GM23248 (cell line): ENCODE measurements at places on chromosomes 3 and 15. TPM values are rescaled to one million over a fixed set of nuclear protein-coding genes. Genes with fewer than 3 reads are reported as not detected.

- DNase-seq: no peak
These were observed 17.1 kb downstream of the MAGEF1 start for GRCh38 chr3:184694716-184695115.

GRCh38 chr15:98177966-98178592 lies 217.6 kb downstream of the ARRDC4 start:
- DNase-seq: peak; percentile 82

The ACTRT3 gene
- total RNA-seq: 2.8 and 5.2 TPM in 2 replicates

The DPP8 gene
- 21.5 and 28.9 TPM in 2 replicates for total RNA-seq

The CEP19 gene
- total RNA-seq: 5.4 and 5.6 TPM in 2 replicates
